Choroid plexus epithelial cell (primary cell): ENCODE measurements at places on chromosomes 5 and 9.

- no peak for DNase-seq
These were observed 33.8 kb downstream of the HTR1A start for GRCh38 chr5:63928451-63928850.

GRCh38 chr5:80468131-80468530 lies 19.8 kb upstream of the FAM151B start:
- peak; percentile 20 for DNase-seq

DNA sequence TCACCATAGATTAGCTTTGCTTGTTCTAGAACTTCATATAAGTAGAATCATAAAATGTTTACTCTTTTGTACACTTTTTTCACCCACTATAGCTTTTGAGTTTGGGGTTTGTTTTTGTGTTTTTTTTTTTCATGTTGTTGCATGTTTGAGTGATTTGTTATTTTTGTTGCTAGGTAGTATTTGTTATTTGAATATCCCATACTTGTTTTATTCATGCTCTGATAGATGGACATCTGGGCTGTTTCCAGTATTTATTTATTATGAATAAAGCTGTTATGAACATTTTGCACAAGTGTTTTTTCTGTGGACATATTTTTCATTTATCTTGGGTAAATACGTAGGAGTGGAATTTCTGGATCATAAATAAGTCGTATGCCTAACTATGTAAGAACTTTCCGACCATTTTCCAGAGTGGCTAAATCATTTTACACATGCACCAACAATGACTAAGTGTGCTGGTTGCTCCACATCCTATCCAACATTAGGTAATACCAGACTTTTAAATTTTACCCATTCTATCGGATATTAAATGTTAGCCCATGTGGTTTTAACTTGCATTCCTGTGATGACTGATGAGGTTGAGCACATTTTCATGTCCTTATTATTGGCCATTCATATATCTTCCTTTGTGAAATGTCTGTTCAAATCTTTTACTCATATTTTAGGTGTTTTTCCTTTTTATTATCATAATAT lies 69.1 kb upstream of the NR4A3 start:
- DNase-seq = peak; percentile 89

- DNase-seq = peak; percentile 87
These were observed 111.8 kb downstream of the CARTPT start for GRCh38 chr5:71830681-71831539.

DNA sequence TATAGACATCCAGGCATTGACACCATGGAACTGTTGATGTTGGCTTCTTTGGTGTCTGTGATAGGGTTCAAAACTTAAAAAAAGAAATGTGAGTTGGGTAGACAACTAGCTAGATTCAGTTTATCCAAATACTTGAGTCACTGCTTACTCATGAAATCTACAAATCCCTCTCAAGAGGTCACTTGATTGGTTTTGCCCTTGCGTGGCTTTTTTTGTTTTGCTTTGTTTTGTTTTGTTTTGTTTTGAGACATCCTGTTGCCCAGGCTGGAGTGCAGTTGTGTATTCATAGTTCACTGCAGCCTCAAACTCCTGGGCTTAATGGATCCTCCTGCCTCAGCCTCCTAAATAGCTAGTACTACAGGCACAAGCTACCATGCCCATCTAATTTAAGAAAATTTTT lies 10.5 kb upstream of the ENTREP1 start:
- no peak for DNase-seq

DNA sequence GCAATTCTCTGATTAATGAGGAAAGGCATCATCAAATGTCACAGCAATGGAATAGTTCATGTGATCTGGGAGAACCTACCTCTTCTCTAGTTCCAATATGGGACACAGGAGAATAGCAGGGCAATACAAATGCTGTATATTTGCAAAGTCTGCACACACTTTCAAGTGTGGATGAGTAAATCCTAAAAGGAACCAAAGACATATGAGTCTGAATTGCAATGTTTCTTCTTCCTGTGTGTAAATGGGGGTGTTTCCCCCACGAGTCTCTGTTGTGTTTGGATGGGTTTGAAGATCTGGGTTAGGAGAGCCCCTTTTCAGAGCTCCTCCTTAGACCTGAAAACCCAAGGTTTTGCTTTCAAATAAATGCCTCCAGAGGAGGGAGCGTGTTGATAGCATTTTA lies 26.9 kb downstream of the SLC46A2 start:
- no peak for DNase-seq

DNA sequence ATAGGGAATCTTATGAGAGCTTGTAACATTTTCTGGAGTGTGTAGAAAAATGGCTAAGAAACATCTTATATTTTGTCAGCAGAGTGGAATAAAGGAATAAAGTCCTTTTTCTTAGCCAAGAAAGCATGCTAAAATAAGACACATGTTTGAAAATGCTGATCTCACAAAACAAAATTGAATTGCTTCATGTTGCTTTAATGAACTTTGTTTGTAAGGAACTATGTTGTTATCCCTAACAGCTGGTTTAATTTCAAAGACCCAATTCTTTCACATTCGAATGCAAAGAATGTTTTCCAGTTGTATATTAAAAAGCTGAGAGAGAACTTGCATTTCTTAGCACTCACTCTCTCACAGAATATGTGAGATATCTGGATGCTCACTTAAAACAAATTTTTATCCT lies 107.6 kb downstream of the MUSK start:
- peak; percentile 22 for DNase-seq

DNA sequence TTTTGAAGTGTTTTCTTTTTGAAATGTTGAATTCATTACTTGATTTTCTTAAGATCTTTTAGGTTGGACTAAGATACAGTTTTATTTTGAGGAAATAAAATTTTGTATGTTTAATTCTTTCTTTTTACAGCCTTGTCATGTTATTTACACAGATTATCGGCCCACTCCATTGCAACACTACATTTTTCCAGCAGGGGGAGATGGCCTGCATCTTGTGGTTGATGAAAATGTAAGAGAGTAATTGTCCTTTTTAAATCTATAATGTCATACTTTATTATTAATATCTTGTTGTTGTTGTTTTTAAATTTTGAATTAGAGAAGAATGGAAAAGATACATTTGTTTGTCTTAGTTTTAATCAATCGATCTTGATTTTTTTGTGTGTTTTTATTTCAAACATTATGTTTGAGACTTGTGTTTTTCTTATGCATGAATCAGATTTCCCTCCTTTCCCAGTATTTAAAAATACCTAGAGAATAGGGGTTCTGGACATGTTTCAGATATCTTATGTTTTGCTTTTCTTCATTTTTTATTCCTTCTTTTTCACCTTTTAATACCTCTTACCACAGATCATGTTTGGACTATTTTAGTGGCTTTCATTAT lies 36.7 kb downstream of the MTREX start:
- DNase-seq = peak; percentile 87

DNA sequence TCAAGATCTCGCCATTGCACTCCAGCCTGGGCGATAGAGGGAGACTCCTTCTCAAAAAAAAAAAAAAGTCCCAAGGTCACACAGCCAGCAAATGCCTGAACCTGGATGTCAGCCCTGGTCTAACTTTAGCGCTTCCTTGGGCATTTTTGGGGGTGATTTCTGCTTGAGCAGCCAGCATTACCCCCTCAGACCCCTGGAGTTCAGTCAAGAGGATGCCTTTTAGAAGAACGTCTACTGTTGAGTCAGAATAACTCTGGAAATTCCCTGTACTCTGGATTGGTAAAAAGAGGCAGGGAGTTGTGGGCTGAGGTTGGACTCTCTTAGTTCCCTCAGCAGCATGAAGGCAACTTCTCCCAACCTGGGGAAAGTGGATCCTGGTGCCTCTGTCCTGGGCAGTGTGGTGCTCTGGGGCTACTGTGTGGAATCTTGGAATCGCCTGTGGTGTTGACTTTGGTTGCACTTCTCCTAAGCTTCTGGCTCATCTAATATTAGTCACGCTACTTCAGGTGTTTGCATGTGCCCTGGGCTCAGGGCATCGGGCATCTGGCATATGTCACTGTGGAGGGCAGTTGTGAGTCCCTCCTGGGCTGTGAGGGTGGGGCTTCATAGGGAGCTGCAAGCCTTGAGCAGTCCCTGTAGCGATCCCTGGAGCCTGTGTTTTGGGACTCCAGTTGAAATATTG lies 32.2 kb downstream of the STXBP1 start:
- DNase-seq = no peak

DNA sequence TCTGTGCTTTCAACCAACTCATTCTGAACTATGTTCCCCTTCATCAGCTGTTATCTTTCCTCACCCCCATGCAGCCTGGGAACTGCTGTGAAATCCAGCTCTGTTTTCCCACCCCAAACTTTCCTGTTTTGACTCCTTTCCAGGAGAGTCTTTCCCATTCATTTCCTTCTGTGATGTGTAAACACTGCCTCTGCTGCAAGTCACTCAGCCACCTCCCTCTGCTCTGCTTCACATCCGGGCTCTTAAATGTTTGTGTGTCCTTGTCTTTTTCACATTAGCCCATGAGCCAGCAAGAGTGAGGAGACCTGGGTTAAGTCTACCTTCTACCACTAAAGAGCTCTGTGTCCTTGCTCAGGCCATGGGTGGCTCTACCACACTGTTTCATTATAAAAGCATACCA lies 137.5 kb downstream of the ICE1 start:
- no peak for DNase-seq

GRCh38 chr5:64771736-64772135 lies 3.0 kb downstream of the CWC27 start:
- DNase-seq = no peak

- no peak for DNase-seq
These were observed 67.0 kb downstream of the RIC1 start for GRCh38 chr9:5695860-5696259.

GRCh38 chr5:10534561-10535530 lies 29.0 kb upstream of the ANKRD33B start:
- no peak for DNase-seq

DNA sequence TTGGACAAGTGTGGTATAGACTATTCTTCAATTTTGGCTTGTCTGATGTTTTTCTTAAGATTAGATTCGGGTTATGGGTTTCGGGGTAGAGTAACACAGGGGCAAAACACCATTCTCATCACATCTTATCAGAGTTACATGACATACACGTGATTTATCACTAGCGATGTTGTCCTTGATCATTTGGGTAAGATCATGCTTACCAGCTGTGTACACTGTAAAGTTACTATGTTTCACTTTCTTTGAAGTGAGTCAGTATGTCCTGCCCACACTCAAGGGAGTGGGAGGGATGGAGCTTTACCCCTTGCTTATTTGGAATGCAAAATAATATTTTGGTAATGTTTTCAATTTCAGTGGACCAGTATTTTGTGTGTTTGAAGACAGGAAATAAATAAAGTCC lies 101.8 kb upstream of the TAF11L2 start:
- DNase-seq = no peak

GRCh38 chr9:114830546-114830945 lies 24.7 kb upstream of the TNFSF15 start:
- no peak for DNase-seq

- DNase-seq = no peak
These were observed 258.8 kb upstream of the NUDT12 start for GRCh38 chr5:103821361-103821760.

DNA sequence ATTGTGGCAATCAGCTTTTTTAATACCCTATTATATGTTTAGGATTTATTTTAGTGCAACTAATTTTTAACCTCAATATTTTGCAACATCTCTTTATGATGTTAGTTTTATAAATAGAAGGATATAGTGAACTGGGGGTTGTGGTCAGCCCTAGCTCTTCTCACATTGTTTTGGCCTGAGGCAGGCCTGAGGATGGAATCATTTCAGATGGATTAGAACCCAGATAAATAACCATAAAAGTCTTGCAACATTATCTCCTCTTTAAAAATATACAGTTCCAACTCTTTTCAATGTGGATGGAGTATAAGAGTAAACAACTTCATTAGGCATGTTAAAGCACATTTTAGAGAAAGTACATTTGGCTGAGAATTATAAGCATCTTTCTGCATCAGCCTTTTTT lies 522.7 kb downstream of the NR2F1-AS1 start:
- peak; percentile 86 for DNase-seq

- DNase-seq = no peak
These were observed 1680.3 kb downstream of the MAT2B start for GRCh38 chr5:165185716-165186115.

DNA sequence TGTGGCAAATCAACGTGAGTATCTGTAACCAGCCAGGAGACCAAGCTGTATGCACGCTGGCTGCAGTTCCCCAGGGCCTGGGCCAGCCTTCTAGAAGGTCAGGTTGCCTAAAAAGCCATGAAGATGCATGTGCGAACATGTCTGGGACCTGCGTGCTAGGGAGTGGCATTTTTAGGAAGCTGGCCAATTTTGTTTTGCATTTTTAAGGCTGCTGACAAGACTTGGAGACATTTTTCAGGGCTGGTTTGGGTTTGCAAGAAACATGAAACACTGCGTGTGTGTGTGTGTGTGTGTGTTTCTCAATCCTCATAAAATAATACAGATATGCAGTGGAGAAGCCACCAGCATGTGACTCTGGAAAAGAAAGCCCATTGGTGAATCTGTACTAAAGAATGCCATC lies 5.1 kb downstream of the TGFBI start:
- peak; percentile 51 for DNase-seq
